Trophoblast cell (in vitro differentiated cells and primary cell): ENCODE measurements at places on chromosomes 12 and 14.
A peak's percentile ranks its signal among the peaks of the same experiment; 100 is the strongest.

DNA sequence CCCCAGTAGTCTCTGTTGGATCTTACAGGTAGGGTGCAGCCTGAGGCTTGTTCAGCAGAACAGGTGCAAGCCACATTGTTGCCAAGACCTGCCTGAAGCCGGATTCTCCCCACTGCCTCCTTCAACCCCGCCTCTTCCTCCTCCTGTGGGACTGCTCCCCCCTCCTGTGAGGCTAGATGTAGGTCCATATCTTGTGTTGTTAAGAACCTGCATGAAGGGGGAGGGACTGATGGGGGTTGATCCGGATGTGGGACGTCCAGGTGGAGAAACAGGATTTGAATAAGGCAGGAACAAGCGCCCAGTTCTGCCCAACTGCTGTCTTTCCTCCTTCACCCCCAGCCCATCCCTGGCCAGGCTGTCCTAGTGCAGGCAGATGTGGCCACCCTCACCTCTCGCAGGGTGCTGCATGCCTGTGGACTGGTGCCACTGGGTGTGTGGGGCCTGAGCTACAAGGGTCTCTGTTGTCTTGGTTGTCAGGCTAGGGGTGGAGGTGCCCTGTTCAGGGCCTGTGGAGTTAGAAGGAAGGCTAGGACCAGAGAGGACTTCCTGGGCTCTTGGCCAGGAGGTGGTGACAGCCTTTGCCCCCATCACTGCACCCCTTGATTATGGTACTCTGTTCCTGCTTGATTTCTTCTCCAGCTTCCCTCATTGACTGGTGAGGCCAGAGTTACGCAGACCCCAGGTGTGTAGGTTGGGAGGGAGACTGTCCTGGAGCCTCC, 1.4 kb downstream of the NR4A1 start:
- DNase-seq = peak; percentile 22

DNA sequence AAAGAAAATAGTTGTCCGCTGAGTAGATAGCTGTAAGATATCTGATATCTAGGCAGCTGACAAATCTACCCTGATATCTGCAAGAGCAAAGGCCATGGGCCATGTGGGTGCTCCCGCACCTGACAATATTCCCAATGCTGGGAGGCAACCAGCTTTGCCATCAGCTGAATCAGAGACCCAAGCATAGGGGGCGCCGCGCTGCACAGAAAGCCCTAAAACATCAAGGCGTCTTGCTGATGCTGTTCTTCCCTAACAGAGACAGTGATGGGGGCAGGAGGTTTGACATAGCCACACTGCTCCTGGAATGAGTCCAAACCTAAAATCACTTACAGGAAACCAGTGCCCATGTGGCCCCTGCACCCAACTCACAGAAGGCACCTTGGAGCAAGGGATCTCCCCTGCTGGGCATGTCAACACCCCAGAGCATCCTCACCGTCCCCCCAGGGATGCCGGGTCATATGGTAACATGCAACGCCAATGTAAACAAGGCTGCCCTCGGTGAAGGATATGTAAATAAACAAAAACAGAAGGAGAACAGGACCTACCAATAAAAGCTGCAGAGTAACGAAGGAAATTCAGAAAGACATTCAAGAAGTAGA, 199.5 kb downstream of the TMEM132D start:
- no peak for DNase-seq

DNA sequence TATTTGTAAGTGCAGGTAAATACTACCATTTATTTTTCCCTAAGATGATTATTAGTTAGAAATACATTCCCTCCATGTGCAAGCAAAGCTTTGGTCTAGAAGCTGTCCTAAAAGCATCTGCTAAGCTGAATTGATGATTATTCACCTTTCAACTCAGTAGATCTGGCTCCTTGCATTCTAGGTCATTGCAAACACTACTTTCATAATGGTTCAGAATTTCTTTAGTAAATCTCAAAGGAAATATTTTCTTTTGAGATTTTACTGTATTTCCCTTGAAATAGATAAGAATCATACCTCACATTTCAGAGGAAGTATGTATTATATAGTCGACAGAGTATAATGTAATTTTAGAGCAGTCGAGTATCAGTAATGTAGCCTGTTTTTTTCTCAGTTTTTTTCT, 2.4 kb downstream of the ETNK1 start:
- DNase-seq = no peak

DNA sequence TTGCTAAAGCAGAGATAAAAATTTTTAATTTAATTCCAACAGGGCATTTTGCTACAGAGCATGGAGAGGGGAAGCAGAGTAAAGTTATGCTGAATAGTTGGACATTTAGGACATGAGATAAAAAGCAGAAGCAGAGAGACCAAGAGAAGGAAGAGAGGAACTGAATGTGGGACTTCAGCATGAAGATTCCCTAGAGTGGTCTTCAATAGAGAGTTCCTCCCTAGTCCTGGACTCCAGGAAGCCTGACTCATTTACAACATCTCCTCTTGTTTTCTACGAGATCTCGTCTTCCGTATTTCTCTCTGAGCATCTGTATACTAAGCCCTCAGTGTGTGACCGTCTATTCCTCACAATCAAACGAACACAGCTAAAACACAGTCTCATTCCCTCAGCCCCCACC, 35.2 kb upstream of the IFT81 start:
- no peak for DNase-seq

- no peak for DNase-seq
Measured at GRCh38 chr14:91381801-91382670, 35.6 kb downstream of the CCDC88C start.

- DNase-seq = peak; percentile 52
Measured at GRCh38 chr14:23153851-23154796, 29.3 kb downstream of the SLC7A8 start.

DNA sequence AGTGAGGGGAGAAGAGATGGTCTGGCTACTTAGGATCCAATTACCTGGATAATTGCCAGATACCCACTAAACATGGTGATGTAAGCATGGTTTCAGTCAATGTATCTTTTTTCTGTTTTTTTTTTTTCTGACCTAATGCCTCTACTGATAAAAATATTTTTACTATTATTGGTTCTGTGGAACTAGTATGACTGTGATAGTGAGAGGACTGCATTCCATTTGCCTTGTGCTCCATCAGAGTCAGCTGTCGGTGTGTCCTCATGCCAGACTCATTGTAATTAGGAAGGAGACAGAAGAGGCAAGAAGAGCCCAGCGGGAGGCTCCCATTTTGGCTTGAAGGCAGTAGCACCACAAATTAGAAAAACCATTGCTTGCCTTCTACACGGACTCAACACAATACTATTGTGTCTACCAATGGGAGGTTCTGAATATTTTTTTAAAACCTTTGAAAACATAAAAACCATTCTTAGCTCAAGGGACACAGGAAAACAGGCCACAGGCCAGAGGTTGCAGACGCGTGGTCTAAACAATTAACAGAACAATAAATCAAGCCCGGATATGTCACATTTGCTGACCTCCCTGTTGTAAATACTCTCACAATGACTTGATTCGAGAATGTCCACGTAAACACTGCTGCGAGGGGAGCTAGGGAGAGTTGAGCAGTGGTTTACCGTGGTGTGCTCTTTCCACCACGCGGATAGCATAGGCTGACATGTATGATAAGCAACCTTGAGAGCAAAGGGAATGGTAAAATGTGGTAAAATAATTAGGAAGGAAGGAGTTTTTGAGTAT, 13.5 kb upstream of the DCP1B start:
- no peak for DNase-seq

DNA sequence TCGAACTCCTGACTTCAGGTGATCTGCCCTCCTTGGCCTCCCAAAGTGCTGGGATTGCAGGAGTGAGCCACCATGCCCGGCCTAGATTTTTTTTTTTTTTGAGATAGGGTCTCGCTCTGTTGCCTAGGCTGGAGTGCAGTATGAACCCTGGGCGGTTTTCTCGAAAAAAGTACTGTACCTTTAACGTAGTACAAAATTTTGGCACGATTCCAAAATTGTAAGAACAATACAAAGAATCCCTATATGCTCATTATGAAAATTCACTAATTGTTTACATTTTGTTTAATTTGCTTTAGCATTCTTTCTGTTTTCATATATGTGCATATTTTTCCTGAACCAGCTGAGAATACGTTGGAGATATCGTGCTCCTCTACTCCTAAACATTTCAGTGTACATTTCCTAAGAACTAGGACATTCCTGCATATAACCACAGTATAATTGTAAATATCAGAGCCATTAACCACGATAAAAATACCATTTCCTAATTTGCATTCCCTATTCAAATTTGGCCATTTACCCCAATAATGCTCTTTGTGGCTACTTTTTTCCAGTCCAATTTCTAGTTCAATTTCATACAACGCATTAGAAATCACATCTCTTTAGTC, 97.8 kb downstream of the RPS6KA5 start:
- DNase-seq = no peak

DNA sequence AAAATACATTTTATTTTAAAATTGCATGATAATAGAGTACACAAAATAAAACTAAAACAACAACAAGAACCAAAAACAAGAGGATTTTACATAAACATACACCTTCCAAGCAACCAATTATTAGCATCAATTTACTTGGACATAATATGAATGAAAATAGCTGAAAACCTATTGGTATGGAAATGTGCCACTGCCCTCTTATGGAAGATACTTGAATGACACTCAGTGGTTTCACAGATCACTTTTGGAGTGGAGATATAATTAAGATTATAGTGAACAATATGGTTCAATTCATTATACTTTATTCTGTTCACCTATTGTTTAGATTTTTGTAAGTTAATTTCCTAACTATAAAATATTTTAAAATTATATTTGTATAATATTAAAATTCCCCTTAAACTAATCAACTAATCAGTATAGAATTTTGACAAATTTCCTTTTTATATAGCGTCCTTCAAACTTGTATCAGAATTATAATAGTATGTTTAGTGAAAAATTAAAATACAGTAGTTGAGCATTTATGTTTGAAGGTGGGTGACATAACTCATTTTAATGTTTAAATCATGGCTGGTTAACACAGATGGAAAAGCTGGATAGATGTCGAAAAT, 70.1 kb downstream of the SLC6A15 start:
- peak; percentile 67 for DNase-seq

DNA sequence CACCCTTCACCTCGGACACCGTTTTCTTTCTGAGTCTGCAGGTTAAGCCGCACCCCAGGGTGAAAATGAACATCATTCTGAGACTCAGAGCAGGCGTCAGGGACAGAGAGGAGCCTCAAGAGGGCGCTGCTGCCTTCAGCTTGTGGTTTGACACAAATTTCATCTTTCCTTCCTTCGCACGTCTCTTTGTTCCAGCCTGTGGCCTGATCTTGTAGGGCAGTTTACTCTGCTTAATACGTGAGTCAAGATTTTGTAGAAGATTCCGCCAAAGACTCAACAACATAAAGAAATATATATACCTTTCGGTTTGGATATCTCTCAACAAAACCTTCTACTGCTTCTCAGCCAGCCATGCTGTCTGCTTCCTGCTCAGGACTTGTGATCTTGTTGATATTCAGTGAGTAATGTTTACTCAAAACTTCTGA, 329.3 kb upstream of the OR4E1 start:
- no peak for DNase-seq

DNA sequence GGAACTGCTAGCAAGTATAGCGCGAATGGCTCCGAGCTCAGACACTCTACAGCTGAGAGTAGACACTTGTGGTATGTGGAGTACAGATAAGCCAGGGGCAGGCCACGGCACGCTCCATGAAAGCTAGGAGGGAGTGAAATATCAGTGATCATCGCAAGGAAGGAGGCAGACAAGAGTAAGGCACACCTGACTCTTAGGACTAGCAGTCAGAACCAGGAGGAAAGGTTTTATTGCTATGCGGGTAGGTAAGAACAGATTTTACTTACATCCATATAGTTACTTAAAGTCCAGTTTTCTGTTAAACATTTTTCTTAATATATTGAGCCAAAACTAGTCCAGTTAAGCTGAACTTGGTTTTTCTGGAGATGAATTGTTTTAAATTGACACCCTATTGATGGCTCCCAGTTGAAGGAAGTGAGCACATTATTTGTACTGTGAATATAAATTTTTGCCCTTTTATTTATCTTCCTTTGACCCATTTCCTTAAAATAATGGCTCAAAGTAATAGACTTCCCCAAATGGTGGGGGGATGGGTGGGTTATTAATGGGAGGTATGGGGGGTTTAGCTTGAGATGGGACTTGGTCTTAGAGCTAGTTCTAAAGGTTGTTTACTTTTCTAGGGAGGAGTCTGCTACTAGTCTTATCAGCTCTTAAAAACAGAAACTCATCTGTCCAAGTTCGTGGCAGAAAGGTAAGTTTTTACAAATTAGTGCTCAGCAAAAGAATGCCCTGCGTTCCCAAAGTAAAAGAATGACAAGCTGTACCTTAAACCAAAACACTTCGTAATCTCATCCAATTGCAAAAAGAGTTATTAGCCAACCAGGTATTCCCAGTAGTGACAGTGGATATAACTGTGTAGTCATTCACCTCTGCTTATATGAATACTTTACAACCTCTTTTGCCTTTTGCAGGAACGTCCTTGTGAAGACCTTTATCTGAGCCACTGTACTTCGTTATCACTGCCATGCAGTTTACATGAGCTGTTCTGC, 5.8 kb downstream of the HNRNPA1 start:
- DNase-seq = peak; percentile 23

DNA sequence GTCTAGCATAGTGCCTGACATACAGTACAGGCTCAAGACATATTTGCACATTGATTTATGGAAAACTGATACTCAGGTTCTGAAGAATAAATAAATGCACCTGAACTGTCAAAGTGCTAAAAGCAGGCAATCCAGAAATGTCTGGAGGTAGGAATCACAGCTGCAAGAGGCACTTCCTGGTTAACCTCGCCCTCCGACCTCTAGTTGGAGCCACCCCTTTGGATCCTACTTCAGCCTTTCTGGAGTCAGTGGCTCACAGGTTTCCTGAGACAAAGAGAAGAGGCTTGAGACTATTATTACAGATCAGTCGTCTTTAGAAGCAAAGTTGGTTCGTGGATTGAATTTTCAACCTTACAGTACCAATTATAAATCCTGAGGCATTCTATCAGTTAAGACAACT, 13.0 kb downstream of the TCP11L2 start:
- no peak for DNase-seq

DNA sequence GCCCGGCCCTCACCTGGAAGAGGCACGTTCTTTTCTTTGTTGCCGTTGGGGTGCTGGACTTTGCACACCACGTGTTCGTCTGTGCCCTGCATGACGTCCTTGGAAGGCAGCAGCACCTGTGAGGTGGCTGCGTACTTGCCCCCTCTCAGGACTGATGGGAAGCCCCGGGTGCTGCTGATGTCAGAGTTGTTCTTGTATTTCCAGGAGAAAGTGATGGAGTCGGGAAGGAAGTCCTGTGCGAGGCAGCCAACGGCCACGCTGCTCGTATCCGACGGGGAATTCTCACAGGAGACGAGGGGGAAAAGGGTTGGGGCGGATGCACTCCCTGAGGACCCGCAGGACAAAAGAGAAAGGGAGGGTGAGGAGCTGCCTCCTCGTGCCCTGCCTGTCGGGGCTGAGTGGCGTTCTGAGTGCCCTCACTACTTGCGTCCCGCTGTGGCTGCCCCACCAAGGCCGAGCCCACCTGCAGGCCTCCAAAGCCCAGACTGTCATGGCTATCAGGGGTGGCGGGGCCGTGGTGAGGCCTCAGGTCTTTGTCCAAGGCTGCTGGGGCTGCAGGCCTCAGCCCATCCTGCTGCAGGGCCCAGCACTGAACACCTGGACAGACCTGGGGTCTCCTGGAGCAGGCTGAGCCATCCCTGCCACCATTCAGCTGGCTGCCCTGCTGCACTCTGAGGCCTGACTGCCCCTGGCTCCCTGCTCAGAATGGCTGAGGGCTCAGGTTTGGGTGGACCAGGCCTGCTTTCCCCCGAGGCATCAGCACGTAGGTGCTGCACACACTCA, 329.7 kb downstream of the TMEM121 start:
- DNase-seq = no peak

- no peak for DNase-seq
Measured at GRCh38 chr12:61891632-61892031, 368.6 kb upstream of the USP15 start.

- peak; percentile 92 for DNase-seq
Measured at GRCh38 chr12:116368196-116369194, 91.0 kb upstream of the MED13L start.

- no peak for DNase-seq
Measured at GRCh38 chr14:70976591-70976990, 69.3 kb downstream of the PCNX1 start.
